ENCODE measurements at places on chromosomes 6 and 20.

DNA sequence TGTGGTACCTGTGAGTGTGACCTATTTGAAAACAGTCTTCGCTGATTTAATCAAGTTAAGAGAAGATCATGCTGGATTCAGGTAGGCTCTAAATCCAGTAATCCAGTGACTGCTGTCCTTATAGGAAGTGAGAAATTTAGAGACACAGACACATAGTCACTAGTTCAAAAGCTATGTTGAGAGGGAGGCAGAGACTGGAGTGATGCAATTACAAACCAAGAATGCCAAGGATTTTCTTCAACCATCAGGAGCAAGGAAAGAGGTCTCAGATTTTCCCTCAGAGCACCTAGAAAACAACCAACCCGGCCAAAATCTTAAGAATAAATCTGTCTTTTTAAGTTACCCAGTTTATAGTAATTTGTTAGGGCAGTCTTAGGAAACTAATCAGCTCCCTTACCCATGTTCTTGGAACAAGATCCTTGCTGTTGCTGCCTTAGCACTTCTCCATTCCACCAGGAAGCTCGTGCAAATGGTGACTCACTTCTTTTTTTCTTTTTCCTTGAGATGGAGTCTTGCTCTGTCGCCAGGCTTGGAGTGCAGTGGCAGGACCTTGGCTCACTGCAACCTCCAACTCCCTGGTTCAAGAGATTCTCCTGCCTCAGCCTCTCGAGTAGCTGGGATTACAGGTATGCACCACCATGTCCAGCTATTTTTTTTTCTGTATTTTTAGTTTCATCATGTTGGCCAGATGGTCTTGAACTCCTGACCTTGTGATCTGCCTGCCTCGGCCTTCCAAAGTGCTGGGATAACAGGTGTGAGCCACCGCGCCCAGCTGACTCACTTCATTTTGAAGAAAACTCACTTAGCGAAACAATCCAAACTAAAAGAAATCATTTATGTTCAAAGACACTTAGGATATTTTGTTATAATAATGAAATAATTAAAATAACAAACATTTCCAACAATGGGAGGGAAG is 34.4 kb upstream of the ZNF184 start:
- no peak for DNase-seq

DNA sequence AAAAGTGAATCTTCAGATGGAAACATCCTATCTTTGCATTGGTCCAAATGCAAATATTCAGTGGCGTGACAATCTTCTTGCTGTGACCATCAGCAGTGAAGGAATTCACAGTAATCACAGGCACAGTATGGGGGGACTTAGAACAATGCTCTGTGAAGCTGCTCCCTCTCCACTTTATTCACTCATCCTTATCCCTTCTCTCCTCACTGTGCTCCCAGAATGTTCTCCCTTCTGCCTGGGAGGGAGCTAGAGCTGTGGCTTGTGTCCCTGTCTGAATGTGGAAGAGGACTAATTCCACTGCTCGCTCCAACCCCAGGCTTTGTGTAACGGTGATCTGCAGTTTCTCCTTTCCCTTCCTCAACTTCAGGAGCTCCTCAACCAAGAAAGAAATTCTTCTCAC is 243.7 kb downstream of the ALDH8A1 start:
- no peak for DNase-seq

DNA sequence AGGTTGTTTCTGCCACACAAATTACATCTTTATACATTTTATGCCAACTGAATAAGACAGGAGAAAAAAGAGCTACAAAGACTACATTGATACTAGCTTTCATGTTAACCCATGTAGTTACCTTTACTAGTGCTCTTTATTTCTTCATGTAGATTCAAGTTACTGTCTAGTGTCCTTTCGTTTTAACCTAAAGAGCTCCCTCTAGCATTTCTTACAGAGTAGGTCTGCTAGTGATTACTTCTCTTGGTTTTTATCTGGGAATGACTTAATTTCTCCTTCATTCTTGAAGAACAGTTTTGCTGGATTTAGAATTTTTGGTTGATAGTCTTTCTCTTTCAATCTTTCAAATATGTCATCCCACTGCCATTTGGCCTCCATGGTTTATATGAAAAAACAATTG is 21.2 kb upstream of the NOP56 start:
- no peak for DNase-seq

DNA sequence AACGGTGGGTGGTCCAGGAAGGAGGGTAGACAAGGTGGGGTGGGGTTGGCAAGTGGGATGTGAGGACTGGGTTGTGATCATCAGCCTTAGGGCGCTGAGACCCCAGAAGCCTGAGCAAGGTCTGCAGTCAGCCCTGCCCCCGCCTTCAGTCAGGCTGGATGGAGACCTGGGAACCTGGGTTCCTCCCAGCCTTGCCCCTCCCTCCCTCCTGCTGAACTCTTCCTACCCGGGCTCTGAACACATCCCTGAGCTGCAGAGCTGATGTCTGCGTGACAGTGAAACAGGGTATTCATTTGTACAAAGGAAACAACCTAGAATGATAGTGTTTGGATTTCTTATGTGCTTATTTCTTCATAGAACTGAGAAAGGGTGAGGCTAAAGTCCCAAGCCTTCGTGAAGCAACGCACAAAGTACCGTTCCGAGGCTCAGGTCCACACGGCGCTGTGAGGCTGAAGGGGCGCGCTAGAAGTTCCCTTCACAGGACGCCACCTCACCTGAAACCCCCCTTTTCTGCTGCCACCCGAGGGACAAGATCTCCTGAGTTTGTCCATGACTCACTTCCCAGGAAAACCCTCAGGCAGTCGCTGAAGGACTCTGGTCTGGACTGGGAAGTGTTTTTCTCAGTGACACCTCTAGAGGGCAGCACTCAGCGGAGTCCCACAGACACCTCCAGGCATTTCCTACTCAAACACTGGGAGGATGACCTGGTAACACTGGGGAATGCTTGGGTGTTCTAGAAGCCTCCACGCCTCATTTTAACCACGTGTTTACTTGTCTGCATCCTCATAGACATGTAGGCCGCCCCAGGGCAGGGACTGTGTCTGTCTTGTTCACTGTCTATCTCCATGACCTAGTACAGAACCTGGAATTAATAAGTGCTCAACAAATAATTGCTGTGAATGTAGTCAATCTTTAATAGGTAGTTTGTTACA is 1.2 kb downstream of the GSTA5 start:
- DNase-seq = peak; percentile 71

- peak; percentile 80 for DNase-seq
Measured at GRCh38 chr6:169970306-169970988, 219.0 kb downstream of the ERMARD start.

GRCh38 chr6:155013457-155013876 is 18.4 kb downstream of the TIAM2 start:
- no peak for DNase-seq

- peak; percentile 62 for DNase-seq
Measured at GRCh38 chr20:40010483-40010882, 678.6 kb downstream of the MAFB start.

- DNase-seq = no peak
Measured at GRCh38 chr6:68779366-68779765, 144.3 kb downstream of the ADGRB3 start.

GRCh38 chr20:3654326-3655130 is 8.7 kb downstream of the GFRA4 start:
- peak; percentile 58 for DNase-seq

Data from posterior vena cava (tissue), 2 donors.